CD4-positive, alpha-beta T cell (primary cell): ENCODE measurements at places on chromosomes 12 and 14.

DNA sequence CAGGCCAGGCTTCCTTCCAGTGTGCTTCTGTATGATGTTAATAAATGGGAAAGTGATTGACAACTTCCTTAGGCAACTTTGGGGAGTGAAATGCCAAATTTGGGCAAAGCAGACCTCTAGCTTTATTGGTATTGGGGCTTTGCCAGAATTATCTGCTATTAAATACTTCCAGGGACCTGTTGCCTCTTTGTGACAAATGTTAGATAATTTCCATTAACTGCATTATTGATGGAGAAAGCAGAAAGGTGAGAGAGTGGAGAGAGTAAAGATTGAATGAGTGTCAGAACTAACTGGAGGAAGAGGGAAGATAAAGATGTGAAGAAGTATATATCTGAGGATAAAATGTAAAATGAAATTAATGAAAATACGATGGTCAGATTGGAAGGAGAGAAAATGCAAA, 94.5 kb downstream of the CACNA1C start:
- DNase-seq, result no peak

- DNase-seq, result no peak
These were observed 70.5 kb downstream of the SCFD1 start for GRCh38 chr14:30692669-30693068.

- no peak for DNase-seq
These were observed 9.2 kb upstream of the GOLGA3 start for GRCh38 chr12:132837693-132838409.

DNA sequence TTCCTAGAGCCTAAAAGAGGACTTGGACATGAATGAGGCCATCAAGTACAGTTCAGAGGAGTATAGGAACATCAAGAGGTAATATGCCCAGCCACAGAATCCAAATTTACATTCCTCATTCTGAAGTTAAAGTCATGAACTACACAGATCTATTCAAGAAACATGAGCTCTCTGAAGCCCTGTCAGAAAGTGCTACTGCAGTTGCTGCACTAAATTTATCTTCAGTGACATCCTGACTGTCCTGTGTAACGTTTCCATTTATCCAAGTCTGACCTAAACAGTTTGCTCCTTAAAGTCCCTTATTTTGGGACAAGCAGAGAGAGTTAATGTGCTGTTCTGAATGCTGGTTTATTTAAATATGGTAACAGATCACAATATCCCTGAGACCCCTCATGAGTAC, 28.2 kb downstream of the NEK9 start:
- DNase-seq, result no peak

DNA sequence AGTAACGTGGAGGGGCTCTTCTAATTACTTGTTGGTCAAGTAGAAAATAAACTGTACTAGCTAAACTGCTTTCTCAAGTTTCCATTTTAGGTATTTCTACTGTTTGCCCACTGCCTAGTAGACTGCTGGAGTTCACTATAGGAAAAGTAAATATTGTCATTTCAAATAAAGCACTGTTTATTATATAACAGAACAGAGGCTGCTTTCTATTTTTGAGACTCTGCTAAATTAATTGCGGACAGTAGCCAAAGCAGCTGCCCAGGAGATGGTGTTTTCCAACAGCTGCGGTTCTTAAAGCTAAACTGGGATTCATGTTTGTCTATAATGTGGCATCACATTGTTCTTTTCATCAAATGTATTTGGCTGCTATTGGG, 15.9 kb upstream of the SIX1 start:
- DNase-seq, result no peak

DNA sequence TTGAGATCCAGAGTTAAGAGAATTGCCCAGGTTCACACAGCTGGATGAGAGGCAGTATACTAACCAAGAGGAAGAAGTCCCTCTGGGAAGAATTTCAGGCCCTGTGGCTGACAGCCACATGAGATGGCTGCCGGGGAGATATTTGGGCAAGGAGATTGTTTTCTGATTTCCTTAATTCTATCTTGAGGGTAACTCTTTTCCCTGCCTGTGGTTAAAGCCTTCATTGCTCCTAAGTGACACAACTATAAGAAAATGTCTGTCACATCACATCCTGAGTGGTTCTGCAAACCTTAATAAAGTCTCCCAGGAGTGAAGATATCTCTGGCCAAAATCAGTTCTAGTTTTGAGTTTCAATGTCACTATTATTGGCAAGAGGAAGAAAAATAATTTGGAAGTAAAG, 9.6 kb downstream of the ARHGDIB start:
- no peak for DNase-seq

GRCh38 chr14:67241411-67242167, at the start of gene PALS1:
Gene PALS1 (plus strand): TSS chr14:67241435. CDS start chr14:67279171, 37,736 bp downstream.
- no peak for DNase-seq

- no peak for DNase-seq
These were observed 996 bp downstream of the SLC41A2 start for GRCh38 chr12:104956870-104957718.

GRCh38 chr14:70942342-70942706, 35.1 kb downstream of the PCNX1 start:
- DNase-seq, result no peak

DNA sequence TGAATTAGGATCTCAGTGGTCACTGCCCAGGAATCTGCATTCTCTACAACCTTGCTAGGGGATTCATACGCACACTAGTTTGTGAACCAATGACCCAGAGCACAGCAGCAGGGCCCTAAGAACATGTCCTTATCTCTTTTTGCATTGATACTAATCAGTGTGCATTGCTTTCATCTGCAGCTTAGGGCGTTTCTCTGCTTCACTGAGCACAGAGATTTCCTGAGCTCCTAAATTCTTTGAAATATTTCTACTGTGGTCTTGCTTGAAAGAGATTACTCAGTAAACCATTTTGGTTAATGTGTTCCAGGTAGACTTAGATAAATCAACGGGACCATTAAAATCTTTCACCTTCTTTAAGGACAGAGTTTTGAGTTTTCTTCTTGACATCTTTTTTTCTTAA, 351.3 kb upstream of the KITLG start:
- DNase-seq, result no peak

DNA sequence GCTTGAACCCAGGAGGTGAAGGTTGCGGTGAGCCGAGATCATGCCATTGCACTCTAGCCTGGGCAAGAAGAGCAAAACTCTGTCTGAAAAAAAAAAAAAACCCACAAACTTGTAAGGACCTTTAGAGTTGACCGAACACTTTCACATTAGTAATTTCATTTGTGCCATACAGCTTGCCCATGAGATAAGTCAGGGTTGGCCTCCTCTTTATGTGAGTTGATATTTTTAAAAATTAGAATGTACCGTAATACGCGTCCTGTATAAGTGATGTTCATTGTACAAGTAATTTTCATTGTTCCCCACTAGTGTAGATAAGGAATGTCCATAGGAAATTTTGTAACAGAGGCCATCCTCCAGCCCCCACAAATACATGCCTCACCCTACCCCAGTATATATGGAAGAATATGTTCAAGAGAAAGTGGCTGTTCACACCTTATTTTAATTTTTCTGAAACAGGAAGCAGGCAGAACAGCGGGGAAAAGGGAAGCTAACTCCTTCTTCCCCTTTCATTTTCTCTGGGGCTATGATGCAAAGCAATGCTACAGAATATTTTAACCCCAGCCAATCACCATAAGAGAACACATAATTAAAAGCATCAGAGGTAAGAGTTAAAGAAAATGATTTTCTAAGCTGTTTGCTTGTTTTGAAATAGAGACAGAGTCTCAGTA, 31.9 kb upstream of the HIF1A start:
- no peak for DNase-seq

DNA sequence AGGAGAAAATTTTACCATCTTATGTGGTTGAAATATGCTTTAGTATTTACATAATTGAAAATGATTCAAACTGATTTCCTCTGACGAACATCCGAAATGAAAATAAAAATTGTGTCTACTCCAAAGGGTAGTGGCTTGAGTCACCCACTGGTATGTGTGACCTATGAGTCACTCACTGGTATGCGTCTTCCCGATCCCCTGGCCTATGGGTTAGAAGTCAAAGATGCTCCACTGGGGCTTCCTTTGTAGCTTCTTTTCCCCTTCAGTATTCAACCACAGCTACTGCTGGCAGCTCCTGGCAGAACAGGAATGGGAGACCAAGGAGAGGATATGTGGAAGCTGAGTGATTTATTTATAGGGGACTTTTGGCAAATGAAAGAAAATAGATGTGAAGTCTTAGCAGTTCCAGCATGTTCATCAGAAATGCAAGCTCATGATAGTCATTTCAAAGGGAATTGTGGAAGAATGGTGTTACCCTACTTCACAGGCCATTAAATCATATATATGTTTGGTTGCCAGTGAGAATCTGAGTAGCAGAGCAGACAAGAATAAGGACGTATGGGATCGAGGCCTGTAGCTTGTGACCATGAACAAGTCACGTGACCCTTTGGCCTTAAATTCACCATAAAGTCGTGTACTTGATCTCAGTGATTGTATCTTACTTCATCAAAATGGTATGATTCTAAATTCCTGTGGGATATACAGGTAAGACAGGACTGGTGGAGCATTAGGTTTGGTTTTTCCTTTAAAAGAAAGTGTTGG, 108.3 kb downstream of the CRADD start:
- DNase-seq, result no peak

DNA sequence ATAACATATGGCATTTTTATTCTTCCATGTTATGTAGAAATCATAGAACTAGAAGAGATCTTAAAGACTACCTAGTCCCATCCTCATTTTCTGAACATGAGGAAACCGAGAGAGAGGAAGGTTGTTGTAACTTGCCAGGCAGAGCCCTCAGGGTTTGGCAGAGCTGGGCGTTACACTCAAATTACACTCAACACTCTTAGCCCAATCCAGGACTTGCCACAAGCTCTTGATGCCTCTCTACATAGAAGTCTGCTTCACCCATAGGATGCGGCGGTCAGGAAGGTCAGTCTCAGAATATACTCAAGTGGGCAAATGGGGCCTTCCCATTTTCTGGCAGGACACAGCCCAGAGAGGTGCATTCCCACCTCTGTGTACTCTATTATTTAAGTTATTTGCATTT, 208.1 kb downstream of the ZFP36L1 start:
- no peak for DNase-seq

GRCh38 chr12:14239350-14239934, 126.0 kb upstream of the ATF7IP start:
- peak; percentile 49 for DNase-seq

DNA sequence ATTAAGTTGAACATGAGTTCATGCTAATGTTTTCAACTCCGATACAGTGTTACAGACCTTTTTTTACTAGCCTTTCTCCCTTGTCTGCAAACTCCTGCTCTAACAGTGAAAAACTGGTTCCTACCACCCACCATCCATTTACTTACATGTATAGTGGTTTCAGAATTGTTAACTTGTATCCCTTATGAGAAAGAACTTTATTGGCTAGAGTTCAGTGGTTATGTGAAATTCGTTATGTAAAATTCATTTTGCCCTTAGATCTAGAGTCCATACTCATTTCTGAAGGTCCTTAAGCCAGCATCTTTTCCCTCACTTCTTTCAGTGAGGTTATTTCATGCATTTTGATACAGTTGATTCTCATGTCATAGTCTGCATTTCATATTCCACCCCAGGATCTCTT, 51.0 kb downstream of the PRKCH start:
- no peak for DNase-seq

DNA sequence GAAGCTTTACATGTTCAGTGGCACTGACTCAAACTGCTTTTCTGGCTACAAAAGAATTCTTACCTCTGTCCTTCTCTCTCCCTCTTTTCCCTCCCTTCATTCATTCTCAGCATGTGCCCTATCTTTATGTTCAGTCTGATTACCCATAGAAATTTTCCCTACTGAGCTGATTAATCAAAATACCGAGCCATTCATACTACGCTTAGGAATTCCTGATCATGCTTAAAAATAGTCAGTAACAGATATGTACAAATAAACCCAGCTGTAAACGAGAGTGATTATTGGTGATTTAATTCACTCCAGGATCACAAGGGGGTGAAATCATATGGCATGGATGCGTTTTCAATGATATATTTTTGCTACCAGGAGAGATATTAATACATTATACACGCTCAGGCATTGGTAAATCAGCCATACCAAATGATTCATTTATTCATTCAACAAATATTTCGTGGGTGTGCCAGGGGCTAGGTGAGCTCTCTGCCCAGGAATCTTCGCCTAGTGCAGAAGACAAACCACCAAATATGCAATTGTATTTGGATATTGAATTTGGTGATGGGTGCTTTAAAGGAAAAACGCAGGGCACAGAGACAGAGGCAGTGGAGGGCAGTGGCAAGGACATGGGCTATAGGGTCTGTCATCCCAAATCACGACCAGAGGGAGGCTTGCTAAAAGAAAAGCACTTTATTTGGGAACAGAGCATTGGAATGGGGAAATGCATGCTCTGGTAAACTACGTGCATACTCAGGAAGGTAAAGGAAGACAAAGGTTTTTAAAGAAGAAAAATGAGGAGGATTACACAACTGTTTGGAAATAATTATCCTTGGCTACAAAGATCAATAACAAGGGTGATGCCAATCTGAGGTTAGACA, 13.9 kb upstream of the VRK1 start:
- DNase-seq, result no peak

DNA sequence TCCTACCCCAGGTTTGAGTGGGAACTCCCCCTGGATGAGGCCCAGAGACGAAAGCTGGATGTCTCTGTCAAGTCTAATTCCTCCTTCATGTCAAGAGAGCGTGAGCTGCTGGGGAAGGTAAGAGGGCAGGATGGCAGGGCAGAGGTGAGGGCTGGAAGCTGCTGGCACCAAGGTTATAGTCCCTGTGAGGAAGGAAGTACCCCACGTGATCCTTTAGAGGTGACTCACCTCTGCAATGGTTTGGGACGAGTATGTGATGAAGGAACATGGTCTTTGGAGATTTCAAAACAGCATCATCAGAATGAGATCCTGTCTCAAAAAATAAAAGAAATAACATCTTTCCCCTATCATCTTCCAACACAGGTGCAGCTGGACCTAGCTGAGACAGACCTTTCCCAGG, 9.2 kb upstream of the MYL6B start:
- DNase-seq, result no peak
